ENCODE measurements at places on chromosomes 11 and 22.

- DNase-seq, result no peak
These were observed 8.6 kb downstream of the ARAP1 start for GRCh38 chr11:72743321-72744221.

GRCh38 chr11:43497144-43497543, 138.4 kb downstream of the TTC17 start:
- DNase-seq, result no peak

DNA sequence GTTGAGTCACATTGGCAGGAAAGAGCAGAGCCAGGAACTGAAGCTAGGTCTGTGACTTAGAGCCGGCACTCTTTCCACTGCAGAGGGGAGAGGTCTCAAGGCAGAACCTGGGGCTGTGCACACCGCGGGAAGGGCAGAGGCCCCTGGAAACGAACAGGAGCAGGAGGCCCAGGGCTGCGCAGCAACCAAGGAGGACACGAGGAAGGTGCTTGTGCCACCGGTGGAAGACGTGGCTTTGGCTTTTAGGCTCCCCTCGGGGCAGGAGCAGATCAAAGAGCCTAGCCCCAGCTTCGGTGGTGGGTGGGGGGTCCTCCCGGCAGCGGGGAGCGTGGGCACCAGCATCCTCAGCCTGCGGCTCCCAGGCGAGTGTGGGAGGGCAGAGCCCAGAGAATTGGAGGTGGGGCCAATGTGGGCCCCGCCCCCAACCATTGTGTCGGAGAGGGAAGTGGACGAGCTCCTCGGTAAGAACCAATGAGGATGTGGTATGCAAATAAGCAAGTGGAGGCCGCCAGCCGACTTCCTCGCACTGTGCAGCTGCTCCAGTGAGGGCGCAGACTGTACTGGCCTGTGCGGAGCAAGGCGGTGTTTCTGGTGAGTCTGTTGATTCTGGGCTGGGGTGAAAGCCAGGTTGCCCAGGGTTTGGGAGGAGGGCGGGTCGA, at the start of gene CCDC116:
TSS of gene CCDC116 (plus strand) at position 524 of the 659 bp plus-strand sequence. CDS start 422 bp downstream, outside the sequence.
- DNase-seq, result peak; percentile 54

GRCh38 chr22:27643907-27644306, 157.6 kb downstream of the MN1 start:
- no peak for DNase-seq

GRCh38 chr11:71496421-71496820, 30.6 kb upstream of the KRTAP5-7 start:
- DNase-seq, result no peak

GRCh38 chr11:120598517-120599257, 87.1 kb downstream of the GRIK4 start:
- no peak for DNase-seq

Measured in CD4-positive, alpha-beta T cell (primary cell).